ENCODE measurements at places on chromosomes 1 and 21.
A peak's percentile ranks its signal among the peaks of the same experiment; 100 is the strongest.

- no peak for DNase-seq
Observed at GRCh38 chr21:46173573-46173972, 10.7 kb downstream of the SPATC1L start.

- DNase-seq, result no peak
Observed at GRCh38 chr1:29962831-29963247, 726.5 kb downstream of the PTPRU start.

DNA sequence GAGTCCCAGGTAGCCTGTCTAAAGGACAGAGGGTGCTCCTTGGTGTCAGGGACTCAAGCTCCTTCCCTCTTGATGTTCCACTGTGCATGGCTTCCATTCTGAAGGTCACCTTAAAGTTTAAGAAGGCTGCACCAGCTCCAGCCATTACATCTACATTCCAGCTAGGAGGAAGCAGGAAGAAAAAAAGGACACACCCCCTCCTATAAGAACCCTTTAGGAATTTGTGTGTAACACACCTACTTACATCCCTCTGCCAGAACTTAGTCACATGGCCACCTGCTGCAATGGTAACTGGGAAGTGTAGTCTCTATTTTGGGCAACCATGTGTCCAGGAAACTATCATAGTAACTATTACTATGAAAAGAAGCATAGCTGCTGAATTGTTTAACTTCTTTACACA is 161.6 kb upstream of the KLHDC7A start:
- DNase-seq, result no peak

DNA sequence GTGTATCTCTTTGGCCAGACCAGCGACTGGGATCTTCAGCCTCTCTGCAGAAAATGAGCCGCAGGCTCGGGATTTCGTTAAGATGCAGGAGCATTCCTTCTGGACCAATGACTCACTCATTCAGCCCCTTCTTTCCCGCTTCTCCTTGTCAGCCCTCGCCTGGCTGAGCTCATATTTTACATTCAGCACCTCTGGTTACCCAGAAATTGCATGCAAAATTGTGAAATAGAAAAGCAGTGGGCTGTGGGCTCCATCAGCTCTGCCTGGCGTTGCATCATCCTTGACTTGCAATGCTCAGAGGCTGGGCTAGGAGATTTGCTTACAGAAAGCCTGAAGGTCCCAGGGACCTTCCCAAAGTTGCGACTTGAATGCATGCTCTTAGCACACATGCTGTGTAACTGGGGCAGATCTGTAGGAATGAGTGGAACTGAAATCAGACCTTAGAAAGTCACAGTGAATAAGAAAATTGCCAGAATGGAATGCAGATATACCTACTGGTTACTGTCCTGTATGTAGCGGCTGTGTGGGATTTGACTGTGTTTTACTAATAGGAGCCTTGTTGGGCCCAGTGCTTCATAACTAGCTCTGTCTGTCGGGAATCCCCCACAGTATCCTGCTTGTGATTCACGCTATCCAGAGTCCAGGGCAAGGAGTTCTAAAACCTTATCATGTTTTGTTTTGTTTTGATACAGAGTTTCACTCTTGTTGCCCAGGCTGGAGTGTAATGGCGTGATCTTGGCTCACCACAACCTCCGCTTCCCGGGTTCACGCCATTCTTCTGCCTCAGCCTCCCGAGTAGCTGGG is 444.8 kb downstream of the KIF26B start:
- peak; percentile 94 for DNase-seq

DNA sequence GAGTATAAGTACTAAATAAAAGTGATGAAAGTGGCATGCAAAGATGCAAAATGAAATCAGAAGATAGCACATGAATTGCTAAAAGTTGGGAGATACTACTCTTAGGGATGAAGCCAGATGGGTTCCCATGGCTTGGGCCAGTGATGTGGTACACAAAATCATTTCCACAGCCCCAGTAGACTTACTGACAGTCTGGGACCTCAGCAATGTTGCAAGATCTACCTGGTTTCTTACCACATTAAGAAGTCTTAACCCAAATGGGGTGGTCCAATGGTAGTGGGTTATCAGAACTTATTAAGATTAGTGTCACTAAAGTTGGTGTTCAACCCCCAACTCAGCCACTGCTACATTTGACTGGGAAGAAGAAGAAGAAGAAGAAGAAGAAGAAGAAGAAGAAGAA is 227.7 kb upstream of the IRF2BP2 start:
- DNase-seq, result no peak

- peak; percentile 56 for DNase-seq
Observed at GRCh38 chr1:151988405-151988923, 5.2 kb downstream of the S100A10 start.

DNA sequence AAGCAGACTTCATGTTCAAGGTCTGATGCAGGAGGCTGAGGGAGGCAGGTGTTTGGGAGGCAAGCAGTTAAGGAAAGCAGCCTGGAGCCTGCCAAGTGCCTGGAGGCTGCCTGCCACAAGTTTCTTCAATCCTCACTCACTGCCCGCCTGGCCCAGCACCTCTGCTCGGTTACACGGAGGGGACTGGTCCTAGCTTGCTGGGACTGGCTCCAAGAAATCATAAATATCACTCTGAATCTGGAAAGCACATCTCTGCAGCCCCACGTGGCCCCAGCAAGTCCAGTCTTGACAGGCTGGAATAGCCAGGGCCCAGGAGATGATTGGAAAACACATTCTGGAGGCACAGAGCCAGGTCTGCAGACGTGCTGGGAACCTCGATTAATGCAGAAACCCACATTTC is 83.9 kb downstream of the BCAR3 start:
- no peak for DNase-seq
